Mesenchymal stem cell (in vitro differentiated cells and primary cell): ENCODE measurements at places on chromosomes 7 and 10.
A peak's percentile ranks its signal among the peaks of the same experiment; 100 is the strongest.

- DNase-seq: no peak
These were observed 487.1 kb downstream of the TCERG1L start for GRCh38 chr10:130824230-130825014.

DNA sequence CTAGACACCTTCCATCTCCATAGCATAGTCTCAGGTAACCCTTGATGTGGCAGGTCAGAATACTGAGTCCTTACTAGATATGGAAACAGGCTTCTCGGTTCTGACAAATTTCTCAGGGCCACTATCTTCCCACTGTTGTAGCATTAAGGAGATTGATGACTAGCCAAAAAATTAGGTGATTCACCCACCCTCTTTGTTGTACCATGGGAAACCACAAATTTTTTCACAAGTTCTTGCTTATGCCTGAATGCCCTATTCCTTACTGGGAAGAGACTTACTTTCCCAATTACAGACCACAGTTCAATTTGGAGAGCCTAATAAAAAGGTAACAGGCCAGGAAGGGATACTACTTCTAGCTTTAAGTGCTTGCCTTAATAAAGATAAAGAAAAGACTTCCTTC, 948.8 kb downstream of the GRM8 start:
- no peak for DNase-seq

DNA sequence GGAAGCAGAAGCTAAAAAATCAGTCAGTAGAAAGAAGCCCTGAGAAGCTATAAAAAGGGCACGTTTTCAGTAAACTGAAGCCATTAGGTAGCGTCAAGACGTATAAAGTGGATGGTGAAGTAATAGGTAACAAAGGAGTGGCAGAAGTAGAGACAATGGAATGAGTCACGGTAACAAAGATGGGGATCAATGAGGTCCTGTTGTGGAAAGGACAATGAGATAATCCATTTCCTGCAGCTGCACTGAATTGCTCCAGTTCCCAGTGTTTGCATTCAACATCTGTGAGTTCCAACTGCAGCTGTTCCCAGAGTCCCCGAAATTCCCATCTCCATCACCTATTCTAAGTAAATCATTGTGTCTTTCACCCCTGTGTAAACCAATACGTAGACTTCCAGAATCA, 4.8 kb upstream of the HYCC1 start:
- no peak for DNase-seq

- DNase-seq: peak; percentile 49
These were observed 928.7 kb downstream of the IPMK start for GRCh38 chr10:57338823-57339558.

GRCh38 chr7:155811895-155812761, at the start of gene SHH:
SHH (minus strand) TSS chr7:155812463; CDS start chr7:155812122, 341 bp downstream.
- DNase-seq: peak; percentile 34

DNA sequence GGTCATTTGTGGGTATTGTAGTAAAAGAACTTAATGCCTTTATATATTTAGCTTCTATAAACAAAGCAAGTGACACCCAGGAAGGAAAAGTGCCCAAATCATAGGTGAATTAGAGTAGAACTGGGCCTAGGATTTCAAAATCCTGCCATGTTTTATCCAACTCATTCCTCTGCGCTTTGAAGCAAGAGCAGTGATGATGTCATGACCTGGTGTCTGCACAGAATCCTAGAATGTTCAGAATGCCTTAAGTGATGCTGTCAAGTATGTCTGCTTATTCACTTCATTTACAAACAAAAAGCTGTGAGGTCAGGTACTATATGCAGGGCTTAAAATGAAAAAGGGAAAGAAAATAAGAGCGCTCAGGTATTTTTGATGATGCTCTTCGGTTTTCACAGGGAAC, 737.2 kb upstream of the ANKRD30A start:
- no peak for DNase-seq

DNA sequence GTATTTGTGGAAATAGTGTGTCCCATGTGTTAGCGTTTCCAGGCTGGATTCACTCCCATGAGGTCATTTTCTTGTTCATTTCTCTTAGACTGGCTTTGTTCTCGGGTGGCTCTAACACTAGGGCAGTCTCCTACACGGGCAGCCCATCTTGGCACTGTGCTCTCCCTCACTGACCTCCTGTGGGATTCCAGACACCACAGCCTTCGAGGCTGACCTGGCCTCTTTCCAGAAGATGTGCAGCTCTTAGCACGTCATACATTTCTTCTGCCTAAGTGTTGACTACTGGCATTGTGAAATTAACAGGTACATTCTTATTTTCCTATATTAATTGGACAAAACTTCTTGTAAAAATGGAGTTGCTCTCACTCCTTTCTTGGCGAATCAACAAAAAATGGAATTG, 72.8 kb downstream of the INSYN2A start:
- DNase-seq: no peak

DNA sequence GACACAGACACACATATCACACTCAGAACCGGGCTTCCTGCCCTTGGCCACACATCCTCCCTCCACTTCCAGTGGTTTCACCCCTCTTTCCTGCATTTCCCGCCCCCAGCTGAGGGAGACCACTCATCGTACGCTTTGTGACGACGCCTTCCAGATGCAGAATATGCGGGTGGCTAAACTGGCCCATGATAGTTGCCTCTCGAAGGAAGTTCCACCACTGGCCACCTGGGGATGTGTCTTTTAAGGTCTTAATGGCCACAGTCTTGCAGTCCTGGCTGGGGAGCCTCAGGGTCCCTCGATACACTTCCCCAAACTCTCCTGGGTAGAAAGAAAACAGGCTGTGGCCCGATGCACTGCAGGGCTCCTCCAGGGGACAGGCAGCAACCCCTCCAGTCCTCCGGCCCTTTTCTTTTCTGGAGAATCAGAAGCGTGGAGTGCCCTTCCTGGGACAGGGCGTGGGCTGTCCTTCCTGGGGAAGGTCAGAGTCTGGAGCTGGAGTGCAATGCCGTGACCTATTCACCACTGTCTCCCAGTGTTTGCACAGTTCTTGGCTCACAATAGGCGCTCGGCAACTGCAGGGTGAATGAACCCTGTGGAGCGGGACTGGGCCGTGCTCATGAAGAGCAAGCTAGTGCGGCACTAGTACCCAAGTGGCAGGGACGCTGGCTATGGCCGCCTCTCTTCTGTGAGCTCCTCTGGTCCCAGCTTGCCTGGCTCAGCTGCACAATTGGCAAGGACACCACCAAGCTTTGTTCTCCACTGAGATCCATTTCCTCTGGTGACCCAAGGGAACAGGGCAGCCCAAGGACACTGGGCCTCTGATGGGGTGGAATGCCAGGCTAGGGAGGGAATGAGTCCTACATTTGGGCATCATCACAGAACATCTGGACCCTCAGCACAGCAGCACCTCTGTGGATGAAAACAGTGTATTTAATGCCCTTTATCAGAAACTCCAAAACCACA, 13.2 kb downstream of the EPHA1 start:
- no peak for DNase-seq

DNA sequence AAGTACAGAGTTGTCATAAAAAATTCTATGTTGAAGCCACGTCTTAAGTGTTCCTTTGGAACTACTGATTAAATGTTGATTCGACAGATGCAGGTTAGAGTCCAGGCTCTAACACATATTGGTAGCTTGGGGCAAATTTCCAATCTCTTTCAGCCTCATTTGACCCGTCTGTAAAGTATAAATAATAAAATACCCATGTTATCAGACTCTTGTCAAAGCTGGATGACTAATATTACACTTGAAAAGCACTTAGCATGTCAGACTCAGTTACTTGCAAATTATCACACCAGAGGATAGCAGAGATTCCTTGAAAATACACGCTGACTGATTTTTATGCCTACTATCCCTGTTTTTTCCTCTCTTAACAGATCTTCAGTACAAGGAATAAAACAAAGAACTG, 18.1 kb upstream of the MACC1 start:
- DNase-seq: peak; percentile 33
